ENCODE measurements at places on chromosomes 5 and 9.

GRCh38 chr5:77859306-77859705 lies 83.2 kb upstream of the TBCA start:
- DNase-seq, result no peak

GRCh38 chr5:110925398-110925797 lies 146.1 kb upstream of the TSLP start:
- no peak for DNase-seq

DNA sequence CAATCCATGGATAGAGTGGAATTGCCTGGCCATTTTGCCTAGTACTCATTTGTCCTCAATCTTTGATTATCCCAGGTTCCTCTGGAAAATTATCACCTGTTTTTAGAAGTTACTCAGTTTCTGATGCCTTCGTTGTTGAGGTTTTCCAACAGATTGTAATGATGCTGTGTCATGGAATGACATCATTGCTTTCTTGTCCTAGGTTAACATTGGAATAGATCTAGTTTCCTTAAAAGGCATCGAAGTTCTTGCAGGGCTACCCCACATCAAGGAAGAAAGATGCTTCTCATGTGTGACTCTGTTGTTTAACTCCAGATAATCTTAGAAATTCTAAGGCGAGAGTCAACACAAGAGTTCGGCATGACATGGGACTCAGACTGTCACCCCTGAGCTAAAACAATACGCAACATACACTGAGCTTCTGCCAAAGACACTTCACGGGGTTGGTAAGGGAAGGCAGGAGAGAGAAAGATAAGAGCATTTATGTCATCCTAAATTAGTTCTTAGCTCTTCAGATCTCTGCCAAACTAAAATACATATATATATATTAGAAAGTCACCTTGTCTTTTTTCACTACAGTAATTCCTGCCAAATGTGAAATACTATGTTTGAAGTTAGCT lies 293.2 kb upstream of the WWC1 start:
- no peak for DNase-seq

GRCh38 chr5:174283211-174284005 lies 237.9 kb downstream of the NSG2 start:
- DNase-seq, result no peak

GRCh38 chr9:16726718-16727451 lies 143.6 kb downstream of the BNC2 start:
- no peak for DNase-seq

GRCh38 chr9:37512437-37512836 lies 26.7 kb downstream of the POLR1E start:
- DNase-seq, result peak; percentile 48

GRCh38 chr5:87390075-87390474 lies 22.7 kb downstream of the CCNH start:
- no peak for DNase-seq

DNA sequence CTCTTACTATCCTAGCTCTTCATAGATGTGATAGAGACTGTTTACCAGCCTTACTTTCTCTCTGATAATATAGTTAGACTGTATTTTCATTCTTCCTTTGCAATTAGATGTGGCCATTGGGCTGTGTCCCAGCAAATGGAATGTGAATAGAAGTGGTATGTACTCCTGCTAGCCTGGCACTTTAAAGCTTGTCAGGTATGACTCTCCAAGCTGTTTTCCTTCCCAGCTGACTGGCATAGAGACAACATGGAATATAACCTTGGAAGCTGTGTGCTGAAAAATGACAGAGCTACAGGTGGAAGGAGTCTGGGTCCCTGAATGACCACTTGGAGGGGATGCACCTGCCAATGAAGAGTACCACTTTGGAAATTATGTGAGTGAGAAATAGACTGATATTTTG lies 116.2 kb downstream of the DIRAS2 start:
- no peak for DNase-seq

DNA sequence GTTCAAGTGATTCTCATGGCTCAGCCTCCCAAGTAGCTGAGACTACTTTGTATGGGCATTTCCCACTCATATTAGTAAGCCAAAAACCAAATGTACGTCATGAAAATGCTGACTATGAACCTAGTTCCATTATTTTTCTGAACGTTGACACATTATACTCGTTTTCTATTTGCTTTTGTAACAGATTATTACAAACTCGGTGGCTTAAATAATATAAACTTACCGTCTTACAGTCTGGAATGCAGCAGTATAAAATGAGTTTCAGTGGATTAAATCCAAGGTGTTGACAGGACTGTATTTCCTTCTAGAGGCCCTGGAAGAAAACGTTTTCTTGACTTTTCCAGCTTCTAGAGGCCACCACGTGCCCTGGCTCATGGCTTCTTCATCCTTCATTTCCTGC lies 517.0 kb downstream of the GADD45G start:
- DNase-seq, result no peak

DNA sequence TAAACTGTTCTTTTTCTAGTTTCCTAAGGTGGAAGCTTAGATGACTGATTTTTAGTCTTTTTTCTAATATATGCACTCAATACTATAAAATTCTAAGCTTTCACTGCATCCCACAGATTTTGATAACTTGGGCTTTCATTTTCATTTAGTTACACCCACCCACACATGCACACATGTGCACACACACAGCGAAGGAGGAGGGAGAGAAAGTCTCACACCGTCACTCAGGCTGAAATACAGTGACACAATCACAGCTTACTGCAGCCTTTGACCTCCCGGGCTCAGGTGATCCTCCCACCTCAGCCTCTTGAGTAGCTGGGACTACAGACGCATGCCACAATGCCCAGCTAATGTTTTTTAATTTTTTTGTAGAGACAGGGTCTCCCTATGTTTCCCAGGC lies 96.5 kb downstream of the SMIM23 start:
- DNase-seq, result no peak

- no peak for DNase-seq
Measured at GRCh38 chr9:18739127-18739526, 265.2 kb downstream of the ADAMTSL1 start.

GRCh38 chr5:143086908-143087637 lies 316.4 kb downstream of the NR3C1 start:
- no peak for DNase-seq

DNA sequence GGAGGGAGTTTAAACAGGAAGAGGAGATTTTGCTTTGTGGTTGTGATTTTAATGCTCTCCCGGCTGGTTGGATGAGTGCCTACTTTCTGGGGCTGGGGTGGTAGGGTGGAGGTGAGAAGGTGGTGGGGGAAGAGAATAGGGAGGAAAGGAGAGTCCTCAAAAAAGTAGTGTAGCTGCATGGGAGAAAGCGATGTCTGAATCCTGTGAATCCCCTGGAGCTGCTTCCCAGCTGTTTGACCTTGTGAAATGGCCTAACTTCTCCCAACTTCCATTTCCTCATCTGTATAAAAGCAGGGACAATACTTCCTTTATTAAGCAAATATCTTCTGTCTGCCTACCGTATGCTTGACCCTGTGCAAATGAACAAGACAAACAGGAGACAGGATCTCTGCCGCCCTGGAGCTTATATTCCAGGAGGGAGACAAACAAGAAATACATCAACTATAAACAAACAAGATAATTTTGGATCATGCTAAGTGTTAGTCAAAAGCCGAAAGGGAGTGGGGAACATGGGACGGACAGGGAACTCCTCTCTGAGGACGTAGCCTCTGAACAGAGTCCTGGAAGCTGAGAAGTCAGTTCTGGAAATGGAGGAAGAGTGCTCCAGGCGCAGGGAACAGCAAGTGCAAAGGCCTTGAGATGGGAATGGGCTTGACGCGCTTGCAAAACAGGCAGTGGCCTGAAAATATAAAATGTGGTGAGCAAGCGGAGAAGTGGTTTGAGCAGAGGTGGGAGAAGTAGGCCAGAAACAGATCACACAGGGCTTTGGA lies 103.5 kb downstream of the SPRY4 start:
- no peak for DNase-seq

- no peak for DNase-seq
Measured at GRCh38 chr9:656926-657568, 184.4 kb upstream of the DMRT1 start.

GRCh38 chr5:103973669-103974068 lies 411.1 kb upstream of the NUDT12 start:
- no peak for DNase-seq

DNA sequence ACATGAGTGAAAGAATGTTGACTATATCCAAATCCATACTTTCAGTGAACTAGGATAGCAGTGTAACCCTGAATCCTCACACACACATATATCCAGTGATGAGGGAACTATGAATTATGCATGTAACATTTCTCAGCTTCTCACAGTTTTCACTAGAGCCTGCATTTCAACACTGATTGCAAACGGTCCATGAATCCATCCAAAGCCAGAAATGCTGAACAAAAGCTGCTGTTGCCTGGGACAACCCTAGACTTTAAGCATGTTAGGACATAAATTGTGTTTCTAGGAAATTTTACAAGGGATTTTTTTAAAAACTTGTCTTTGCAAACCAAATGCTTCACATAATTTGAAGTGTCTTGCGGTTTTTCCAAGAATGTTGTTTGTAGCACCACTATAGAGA lies 2010.0 kb upstream of the WWC1 start:
- no peak for DNase-seq

GRCh38 chr5:6424110-6424659 lies 24.5 kb upstream of the UBE2QL1 start:
- DNase-seq, result no peak

- no peak for DNase-seq
Measured at GRCh38 chr5:142974409-142974808, 204.2 kb downstream of the ARHGAP26 start.

GRCh38 chr5:149170299-149170698 lies 29.0 kb downstream of the ABLIM3 start:
- DNase-seq, result no peak

GRCh38 chr5:111722140-111722539 lies 34.9 kb downstream of the NREP start:
- DNase-seq, result no peak

GRCh38 chr5:66856041-66856805 lies 260.0 kb downstream of the MAST4 start:
- DNase-seq, result no peak

DNA sequence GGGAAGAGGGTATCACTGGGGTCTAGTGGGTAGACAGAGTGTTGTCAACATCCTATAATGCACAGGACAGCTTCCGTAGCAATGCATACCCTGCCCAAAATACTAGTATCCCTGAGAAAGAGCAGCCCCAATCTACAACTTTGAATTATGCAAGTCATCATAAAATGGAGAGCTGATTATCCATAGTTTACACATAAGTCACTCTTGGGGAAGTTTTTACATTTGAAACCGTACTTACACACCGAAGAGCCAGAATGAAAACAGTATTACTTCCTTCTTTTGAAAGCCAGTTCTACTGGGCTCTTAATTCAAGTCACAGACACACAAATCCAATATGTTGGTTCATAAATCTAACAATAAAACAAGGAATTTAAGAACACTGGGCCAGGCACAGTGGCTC lies 21.6 kb downstream of the RNF145 start:
- no peak for DNase-seq

DNA sequence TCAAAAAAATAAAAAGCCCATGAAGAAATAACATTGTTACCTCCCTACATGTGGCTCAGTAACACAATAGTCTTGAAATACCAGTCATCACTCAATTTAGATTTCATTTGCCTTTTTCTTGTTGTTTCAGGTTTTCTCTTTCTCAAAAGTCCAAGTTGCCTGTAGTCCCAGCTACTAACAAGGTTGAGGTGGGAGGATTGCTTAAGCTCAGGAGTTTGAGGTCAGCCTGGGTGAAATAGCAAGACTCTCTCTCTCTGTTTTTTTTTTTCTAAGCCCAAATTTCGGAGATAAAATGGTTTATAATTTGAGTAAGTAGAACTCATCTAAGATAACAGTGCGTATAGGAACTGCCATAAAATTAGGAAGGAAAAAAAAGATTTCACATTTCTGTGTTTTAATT lies 17.5 kb upstream of the NDUFS4 start:
- DNase-seq, result no peak

DNA sequence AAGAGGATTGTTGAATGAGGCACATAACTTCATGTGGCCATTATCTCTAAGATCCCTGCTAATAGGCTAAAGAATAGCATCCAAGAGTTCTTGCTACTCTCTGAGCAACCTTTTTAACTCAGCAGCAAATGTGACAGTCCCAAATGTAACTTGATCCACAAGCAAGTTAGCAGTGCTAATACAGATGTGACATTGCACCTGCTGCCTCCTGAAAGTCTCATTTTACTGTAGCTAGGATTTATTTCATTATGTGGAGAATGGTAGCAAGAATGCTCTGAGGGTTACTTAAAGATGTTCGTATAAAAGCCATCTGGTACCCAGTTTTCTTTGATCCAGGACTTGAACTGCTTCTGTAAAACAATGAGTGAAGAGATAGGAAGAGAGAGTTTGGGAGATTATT lies 45.8 kb downstream of the CDH10 start:
- DNase-seq, result no peak

GRCh38 chr5:41312478-41313060 lies 99.2 kb upstream of the C6 start:
- DNase-seq, result no peak

DNA sequence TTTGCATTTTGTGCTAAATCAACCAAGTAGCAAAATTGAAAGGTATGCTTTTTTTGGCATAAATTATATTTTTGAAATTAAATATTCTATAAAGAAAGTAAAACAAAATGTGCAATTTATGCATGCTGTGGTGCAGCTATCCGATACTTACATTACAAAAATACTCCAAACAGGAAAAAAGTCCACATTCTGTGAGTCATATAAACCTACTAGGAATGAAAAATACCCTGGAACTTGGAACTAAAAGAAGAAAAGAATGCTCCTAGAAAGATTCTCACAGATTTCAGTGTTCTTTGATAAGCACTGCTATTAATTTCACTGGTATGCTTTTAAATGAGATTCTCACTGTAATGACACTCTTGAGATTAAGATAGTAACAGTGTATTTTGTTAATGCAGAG lies 92.6 kb downstream of the OSMR start:
- no peak for DNase-seq

GRCh38 chr5:170571875-170572852 lies 68.3 kb downstream of the KCNIP1 start:
- no peak for DNase-seq

GRCh38 chr5:69024241-69024651 lies 69.6 kb upstream of the SLC30A5 start:
- peak; percentile 32 for DNase-seq

GRCh38 chr5:155441849-155442248 lies 428.3 kb downstream of the KIF4B start:
- no peak for DNase-seq

DNA sequence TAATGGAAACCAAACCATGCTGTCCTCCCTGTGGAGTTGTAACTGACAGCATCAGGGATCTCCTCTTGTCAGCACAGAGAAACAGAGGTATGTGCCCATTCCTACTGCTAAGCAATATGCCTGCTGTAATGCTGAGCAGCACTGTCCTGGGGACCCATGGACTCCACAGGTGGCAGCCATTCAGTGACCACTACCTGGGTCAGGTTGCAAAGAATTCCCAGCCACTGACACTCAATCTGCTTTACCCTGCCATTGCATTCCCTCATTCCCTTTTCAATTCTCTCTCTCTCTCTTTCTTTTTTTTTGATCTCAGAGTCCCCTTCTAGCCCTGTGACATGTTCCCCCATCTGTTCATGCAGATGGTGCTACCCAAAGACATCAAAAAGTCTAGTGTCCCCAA lies 104.1 kb downstream of the GABRB2 start:
- DNase-seq, result no peak

GRCh38 chr9:94081864-94082463 lies 2.3 kb upstream of the PTPDC1 start:
- DNase-seq, result no peak

GRCh38 chr5:178469011-178469974 lies 120.9 kb downstream of the COL23A1 start:
- no peak for DNase-seq

- DNase-seq, result peak; percentile 29
Measured at GRCh38 chr5:44774279-44774880, 34.4 kb upstream of the MRPS30 start.

- no peak for DNase-seq
Measured at GRCh38 chr5:74186356-74187315, 453.9 kb downstream of the ENC1 start.

GRCh38 chr5:90434116-90434714 lies 24.7 kb upstream of the CETN3 start:
- peak; percentile 40 for DNase-seq
